ENCODE measurements at places on chromosomes 1 and 21.

GRCh38 chr1:3663999-3664699 lies 11.8 kb downstream of the TP73 start:
- no peak for DNase-seq

- DNase-seq: no peak
Observed at GRCh38 chr1:115429241-115429640, 91.2 kb upstream of the NGF start.

- DNase-seq: no peak
Observed at GRCh38 chr1:2784854-2785630, 16.5 kb downstream of the TTC34 start.

- DNase-seq: no peak
Observed at GRCh38 chr21:35351434-35351833, 302.3 kb upstream of the RUNX1 start.

DNA sequence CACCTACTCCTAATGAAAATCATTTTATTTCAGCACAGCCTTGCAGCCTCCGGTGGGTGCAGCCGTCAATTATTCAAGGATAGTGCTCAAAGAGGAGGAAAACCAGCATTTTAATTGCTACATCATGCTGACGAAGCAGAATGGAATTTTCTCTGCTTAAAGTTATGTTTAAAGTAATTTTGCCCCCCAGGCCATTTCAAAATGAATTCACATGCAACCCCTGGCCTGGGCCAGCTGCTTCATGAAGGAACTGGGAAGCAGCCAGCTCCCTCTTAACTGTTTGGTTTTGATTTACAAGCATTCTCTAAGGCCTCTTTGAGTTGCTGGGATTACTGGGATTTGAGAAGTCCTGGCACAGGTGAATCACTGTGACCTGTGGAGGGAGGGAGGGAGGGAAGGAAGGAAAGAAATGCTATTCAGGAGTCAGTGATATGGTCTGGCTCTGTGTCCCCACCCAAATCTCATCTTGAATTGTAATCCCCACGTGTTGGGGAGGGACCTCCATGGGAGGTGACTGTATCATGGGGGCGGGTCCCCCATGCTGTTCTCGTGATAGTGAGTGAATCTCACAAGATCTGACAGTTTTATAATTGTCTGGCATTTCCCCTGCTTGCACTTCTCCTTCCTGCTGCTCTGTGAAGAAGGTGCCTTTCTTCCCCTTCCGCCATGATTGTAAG lies 66.0 kb downstream of the PGBD5 start:
- DNase-seq: peak; percentile 91

- DNase-seq: no peak
Observed at GRCh38 chr1:109269212-109269980, 13.5 kb downstream of the PSRC1 start.

DNA sequence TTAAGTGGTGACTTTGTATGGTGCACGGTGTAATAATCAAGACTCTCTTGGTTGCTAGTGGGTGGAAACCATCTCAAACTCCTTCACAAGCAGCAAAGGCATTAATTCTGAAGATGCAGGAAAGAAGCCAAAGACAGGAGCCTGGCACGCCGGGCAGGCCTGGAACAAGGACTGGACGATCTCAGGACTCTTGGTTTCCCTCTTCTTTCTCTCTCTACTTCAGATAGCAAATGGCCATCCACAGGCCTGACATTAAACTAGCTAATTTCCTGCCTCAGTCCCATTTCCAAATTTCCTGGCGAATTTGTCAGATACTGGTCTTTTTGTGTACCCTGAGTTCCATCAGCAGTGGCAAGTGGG lies 28.2 kb downstream of the STYXL2 start:
- DNase-seq: no peak

GRCh38 chr1:225842074-225842473 lies 32.1 kb downstream of the EPHX1 start:
- no peak for DNase-seq

GRCh38 chr1:193069748-193070385 lies 10.5 kb downstream of the RO60 start:
- no peak for DNase-seq

- DNase-seq: no peak
Observed at GRCh38 chr1:245645894-245646293, 491.1 kb downstream of the KIF26B start.

- DNase-seq: no peak
Observed at GRCh38 chr1:44013949-44014348, 17.3 kb downstream of the SLC6A9 start.

GRCh38 chr1:246679794-246680177 lies 44.4 kb upstream of the SCCPDH start:
- DNase-seq: no peak

- no peak for DNase-seq
Observed at GRCh38 chr1:173832748-173833147, 8.1 kb upstream of the CENPL start.

- no peak for DNase-seq
Observed at GRCh38 chr1:158969855-158970254, 38.5 kb downstream of the PYHIN1 start.

DNA sequence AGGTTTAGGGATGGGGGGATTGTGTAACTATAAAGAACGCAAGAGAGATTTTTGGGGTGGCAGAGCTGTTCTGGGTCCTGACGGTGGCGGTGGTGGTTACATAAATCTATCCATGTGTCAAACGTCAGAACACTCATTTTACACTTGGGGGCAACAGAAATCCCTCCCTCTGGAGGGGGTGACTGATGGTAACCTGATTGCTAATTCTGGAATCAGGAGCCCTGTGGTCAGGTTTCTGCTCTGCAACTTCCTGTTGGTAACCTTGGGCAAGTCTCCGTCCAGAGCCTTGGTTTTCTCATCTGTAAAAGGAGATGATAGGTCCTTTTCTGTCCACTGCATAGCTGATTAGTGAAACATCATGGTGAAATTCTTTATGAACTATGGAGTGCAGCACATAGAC lies 40.9 kb downstream of the ALPL start:
- no peak for DNase-seq

- no peak for DNase-seq
Observed at GRCh38 chr1:234748713-234749112, 138.7 kb upstream of the IRF2BP2 start.

GRCh38 chr1:114468047-114468446 lies 43.0 kb downstream of the TRIM33 start:
- no peak for DNase-seq

GRCh38 chr1:116538544-116538943 lies 32.3 kb downstream of the CD58 start:
- no peak for DNase-seq

- no peak for DNase-seq
Observed at GRCh38 chr1:59685101-59685500, 129.6 kb upstream of the HOOK1 start.

DNA sequence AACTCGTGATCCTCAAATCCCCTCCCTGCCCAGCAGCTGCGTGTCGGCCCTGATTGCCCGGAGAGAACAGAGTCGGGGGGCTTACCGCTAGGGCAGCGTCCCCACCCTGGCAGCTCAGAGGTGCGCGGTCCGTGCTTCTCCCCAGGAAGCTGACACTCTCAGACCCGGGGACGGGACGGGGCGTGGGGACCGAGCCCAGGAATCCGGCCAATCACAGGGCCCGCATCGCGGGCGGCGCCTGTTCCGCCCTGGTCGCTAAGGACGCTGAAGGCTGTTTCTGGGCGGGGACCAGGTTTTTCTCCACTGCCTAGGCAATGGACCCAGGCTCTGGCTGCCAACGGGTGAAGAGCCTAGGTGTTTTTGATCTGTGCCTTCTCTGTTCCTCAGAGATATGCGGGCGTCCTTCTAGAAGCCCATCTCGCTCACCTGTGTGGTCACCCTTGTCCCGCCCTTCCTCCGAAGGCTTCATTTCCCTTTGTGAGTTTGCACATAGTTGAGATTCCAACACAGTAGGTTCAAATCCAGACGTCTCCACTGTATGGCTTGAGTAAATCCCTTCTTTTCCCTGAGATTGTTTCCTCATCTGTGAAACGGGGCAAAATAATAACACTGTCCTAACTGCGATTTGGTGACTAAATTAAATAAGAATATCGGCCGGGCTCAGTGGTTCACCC lies at the start of gene C1orf87:
C1orf87 (minus strand) TSS at position 166 of the 674 bp plus-strand sequence. CDS start 1,127 bp downstream, outside the sequence.
- no peak for DNase-seq

DNA sequence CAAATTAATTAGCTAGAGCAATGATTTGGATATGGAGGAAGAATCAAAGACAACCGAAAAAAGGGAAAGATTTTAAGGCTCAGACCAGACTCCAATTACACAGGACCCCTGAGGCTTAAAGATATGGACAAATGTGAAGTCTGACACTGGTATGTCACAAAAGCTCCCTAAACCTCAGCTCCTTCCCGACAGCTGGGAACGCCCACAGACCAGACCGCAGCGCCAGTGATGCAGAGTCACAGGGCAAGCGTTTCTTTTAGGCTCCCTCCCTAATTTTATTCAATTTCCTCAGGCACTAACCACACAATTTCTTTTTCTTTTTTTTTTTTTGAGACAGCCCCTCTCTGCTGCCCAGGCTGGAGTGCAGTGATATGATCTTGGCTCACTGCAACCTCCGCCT lies 40.2 kb downstream of the NID1 start:
- DNase-seq: peak; percentile 86

GRCh38 chr1:202238914-202239313 lies 45.3 kb downstream of the LGR6 start:
- DNase-seq: no peak

GRCh38 chr1:172756024-172756423 lies 97.1 kb downstream of the FASLG start:
- DNase-seq: no peak

DNA sequence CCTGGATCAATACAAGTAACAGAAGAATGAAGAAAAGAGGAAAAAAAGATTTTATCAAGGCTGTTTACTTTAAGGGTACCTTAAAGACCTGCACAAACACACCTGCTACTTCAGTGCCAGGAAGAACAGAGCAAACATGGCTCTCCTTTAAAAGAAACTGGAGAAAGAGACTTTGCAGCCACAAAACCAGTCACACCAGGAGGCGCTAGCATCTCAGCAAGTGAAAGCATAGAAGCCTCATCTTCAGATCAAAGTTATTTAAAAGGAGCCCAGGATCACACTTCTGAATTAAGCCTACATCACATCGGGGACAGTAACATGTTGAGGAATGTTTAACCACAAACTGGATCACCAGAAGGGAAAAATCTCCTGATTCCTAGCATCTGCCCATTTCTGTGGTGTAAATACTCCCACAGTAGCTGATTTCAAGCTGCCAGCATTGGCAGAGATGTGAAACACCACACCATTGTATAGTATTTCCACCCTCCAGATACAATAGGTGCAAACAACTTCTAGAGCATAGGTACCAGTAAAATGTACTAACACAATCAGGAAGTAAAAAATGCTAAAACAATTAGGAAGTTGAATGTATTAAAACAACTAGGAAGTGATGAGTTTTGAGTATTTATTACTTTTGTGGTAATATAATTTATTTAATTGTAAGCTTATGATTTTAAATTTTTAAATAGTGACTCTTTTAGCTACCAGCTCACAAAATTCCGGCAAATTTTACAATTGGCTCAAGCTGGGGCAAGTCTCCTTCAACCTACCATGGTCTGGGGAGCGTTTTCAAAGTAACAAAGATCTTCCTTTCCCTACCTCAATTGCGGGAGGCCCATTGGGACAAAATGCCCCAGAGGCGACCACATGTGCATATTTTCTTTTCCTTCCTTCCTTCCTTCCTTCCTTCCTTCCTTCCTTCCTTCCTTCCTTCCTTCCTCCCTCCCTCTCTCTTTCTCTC lies 105.3 kb upstream of the CLDN14 start:
- DNase-seq: peak; percentile 89

DNA sequence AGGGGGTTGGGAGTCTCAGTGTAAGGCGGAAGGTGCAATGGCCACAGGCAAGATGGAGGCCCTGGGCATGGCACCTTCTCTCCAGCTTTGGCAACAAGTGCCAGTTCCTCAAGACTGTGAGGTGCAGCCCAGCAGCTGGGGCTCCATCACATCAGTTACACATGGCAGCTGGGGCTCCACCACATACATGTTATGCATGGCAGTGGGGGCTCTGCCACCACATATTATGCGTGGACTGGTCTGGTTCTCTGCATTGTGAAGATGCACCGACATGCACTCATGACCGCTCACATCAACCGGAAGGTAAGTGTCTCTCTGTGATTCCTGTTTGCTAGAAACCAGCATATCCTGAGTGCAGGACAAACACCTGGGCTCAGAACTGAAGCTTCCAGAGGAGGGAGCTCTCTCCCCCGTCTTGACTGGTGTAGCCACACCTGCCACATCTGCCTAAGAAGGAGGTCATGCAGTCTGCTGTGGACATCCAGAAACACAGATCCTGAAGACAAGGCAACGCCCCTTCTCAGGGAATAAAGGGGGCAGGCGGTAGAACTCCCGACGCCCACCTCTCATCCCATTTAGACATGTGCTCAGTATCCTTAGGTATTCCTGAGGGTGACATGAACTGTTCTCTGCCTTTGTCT lies 104.1 kb upstream of the TMPRSS2 start:
- no peak for DNase-seq

- no peak for DNase-seq
Observed at GRCh38 chr21:26818906-26819305, 26.3 kb downstream of the ADAMTS1 start.

GRCh38 chr1:6244401-6245049 lies 546 bp downstream of the HES3 start:
- DNase-seq: no peak

GRCh38 chr1:185973645-185974044 lies 239.5 kb downstream of the HMCN1 start:
- DNase-seq: no peak

DNA sequence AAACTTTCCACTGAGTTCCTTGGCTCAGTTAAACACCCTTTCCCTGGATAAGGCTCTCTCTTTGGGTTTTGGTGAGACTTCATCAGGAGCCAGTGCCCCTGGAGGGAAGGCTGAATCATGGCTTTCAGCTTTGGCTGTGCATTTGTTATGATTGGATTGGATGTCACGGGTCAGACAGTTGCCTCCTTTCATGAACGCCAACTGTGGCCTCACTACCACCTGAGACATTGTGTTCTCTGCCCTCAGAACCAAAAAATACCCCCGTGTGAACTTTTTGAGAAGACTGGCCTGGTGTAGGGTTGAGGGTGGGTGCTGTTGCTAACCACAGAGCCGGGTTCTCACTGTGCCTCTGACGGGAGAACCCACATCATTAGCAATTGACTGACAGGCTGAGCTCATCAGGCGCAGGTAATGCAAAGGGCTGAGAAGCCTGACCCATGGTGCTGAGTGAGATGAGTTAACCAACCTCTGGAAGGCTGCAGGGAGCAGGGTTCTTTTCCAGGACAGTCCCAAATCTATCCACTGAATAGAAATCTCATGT lies 65.6 kb downstream of the HHAT start:
- DNase-seq: no peak

DNA sequence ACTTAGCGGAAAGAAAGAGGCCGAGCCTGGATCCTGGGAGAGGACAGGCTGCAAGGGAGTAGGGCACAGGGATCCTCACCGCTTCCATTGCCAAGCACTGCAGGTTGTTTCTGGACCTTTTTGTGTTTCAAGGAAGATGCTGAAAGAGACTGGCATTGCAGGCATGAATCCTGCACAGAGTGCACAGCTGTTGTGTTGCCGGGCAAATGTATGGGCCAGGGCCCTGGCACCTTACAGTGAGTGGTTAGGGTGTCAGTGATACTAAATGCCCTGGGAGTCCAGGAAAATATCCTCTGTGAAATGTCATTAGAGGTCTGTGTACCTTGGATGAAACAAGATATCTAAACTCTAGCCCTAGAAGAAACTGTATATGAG lies 145.5 kb upstream of the FGGY start:
- DNase-seq: no peak

Measured in SK-N-MC (cell line).